ENCODE measurements at places on chromosomes 16 and 17.
A peak's percentile ranks its signal among the peaks of the same experiment; 100 is the strongest.

DNA sequence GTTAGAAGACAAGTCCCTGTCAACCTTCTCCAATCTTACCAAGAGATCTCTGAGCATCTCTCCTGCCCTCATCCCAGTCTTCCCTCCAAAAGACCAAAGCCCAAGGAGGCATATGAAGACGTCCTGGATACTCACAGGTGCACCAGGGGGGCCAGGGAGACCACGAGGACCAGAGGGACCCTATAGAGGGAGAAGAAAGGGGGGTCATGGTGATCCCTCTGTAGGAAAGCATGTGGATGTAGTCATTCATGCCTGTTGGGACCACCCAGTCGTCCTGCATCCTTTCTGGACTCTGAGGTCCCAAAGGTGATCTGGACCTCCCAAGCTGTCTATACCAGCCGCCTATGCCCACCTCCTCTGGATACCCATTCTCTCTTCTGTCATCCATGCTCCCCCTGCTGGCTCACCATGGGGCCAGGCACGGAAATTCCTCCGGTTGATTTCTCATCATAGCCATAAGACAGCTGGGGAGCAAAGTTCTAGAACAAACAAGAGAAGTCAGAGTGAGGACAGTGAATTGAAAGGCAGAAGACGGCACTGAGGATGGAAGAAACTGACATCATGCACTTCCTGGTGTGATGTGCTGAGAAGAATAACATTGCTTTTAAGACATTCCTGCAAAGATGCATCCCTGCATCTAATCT lies 3.3 kb downstream of the COL1A1 start:
- peak; percentile 76 for DNase-seq

DNA sequence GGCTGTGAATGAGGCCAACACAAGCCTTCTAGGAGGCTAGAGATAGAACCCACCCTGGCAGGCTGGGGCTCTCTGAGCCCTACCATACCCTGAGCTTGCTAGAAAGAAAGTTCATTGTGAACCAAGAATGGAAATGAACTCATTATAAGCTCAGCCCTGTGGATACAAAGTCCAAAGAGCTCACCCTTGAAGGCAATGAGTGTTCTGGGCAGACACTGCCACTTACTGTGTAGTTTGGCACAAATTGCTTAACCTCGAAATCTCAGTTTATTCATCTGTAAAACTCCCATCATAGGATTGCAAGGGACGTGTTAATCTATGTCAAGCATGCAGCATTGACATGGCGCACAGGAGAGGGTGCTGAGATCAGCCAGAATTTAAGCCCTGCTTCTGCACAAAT lies 5.5 kb downstream of the KDM8 start:
- no peak for DNase-seq

DNA sequence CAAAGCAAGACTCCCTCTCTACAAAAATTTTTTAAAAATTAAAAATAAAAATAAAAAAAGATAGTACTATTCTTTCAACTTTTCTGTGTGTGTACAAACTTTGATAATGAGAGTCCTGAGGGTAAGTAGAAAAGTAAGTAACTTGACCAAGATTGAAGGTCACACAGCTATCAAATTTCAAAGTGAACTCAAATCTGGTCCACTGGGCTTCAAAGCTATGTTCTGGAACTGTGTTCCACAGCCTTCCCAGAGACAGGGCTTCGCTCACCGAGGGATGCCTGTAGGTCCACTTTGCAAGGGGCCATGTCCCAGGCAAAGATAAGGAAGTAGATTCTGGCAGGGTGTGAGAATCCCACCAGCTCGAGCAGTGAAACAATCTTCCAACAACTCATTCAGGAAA lies 56.3 kb upstream of the TNRC6A start:
- DNase-seq: no peak

- no peak for DNase-seq
Measured at GRCh38 chr17:74213861-74214391, 555 bp downstream of the TTYH2 start.

GRCh38 chr17:22516861-22517636 lies 824.7 kb downstream of the KCNJ18 start:
- DNase-seq: no peak

- no peak for DNase-seq
Measured at GRCh38 chr17:10268005-10268404, 69.6 kb upstream of the GAS7 start.

DNA sequence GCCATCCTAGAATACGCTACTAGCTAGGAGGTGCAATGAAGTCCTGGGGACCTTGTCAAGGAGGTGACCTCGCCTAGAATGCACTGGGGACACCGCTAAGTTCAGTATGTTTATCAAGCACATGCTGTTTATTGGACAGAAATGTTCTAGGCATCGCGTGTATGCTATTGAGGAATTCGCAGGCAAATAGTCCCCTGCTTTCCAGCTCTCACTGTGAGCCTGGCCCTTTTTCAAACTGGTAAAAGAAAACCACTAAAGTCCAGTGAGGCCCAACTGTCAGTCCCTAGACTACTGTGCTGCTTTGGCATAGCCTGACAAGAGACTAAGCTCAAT lies 1.2 kb upstream of the FAM222B start:
- no peak for DNase-seq

- no peak for DNase-seq
Measured at GRCh38 chr16:55171241-55171640, 152.8 kb upstream of the IRX6 start.

GRCh38 chr17:63930951-63931575 lies 1.1 kb downstream of the CD79B start:
- DNase-seq: peak; percentile 65

- DNase-seq: no peak
Measured at GRCh38 chr17:63082273-63082861, 116.3 kb downstream of the TANC2 start.

- peak; percentile 28 for DNase-seq
Measured at GRCh38 chr17:65198653-65199382, 61.6 kb downstream of the RGS9 start.

DNA sequence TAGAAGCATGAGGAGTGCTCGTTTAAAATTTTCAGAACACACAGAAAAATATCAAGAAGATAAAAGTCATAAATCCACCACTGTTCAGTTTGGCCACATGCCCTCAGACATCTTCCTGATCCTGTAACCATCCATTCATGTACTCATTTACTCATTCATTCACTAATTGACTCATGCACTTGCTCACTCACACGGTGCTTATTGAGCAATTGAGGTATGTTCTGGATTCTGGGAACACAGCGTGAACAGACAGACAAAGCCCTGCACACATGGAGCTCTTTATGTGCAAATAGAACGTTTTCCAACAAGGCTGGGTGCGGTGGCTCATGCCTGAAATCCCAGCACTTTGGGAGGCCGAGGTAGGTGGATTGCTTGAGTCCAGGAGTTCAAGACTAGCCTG lies 10.2 kb upstream of the NATD1 start:
- DNase-seq: no peak

- peak; percentile 59 for DNase-seq
Measured at GRCh38 chr16:1772362-1772907, at the start of gene EME2. Gene EME2 (plus strand): TSS chr16:1772810. CDS start chr16:1773228, 418 bp downstream.

DNA sequence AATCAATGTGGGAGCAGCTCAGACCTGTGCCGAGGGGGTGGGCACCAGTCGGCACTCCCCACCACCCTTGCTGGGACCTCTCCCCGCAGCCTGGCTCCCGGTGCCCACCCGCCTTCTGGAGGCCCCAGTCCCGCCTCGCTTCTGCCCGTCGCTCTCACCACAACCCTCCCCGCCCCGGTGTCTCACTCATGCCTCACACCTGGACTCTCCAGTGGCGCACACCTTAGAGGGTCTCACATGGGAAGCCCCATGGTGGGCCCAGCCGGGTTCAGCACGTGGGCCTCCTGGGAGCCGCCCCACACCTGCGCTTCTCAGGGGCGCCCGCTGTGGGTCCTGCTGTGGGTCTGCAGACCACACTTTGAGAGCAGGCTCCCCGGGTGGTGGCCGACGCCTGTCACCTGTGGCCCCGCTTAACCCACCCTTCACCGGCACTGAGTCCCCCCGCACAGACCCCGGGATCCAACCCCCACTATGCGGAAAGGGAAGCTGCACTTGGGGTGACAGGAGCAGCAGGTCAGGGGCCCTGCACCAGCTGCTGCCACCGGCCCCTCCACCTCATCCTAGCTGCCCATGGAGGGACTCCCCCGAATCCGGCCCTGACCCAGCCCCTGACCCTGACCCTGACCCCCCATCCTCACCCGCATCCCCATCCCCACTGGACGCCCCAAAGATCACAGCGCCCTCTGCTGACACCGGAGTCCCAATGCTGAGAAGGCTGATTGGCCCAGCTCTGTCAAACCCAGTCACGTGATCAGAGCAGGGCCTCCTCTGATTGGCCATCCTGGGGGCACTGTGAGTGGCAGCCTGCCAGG lies 27.4 kb upstream of the SLC38A10 start:
- peak; percentile 53 for DNase-seq

- DNase-seq: no peak
Measured at GRCh38 chr16:24626256-24626655, 86.9 kb downstream of the RBBP6 start.

DNA sequence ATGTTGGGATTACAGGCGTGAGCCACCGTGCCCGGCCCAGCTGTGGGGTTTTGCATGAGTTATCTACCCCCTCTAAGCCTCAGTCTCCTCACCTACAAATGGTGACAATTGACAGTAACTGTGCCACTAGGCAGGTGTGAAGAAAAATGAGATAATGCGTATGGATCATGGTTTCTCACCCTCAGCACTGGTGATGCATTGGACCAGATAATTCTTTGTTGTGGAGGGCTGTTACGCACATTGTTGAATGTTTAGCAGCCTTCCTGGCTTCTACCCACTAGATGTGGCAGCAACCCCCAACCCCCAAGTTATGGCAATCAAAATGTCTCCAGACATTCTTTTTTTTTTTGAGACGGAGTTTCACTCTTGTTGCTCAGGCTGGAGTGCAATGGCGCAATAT lies 9.0 kb upstream of the HAPSTR1 start:
- no peak for DNase-seq

Measured in activated CD4-positive, alpha-beta T cell treated with anti-CD3 and anti-CD28 coated beads, Interleukin-2, amount 10 ng/mL, durations not matched to agents 7 days and 5 days (primary cell).